ENCODE measurements at places on chromosomes 6 and 20.

DNA sequence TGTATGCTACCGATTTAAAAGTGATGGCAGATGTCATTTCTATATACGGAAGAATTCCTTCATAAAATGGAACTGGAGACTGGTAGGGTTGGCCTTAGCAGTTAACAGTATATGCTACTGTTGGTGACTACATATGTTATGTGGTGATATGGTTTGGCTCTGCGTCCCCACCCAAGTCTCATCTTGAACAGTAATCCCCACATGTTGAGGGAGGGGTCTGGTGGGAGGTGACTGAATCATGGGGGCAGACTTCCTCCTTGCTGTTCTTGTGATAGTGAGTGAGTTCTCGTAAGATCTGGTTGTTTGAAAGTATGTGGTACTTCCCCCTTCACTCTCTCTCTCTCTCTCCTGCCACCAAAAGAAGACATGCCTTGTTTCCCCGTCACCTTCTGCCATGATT is 29.6 kb downstream of the RGS17 start:
- DNase-seq = no peak

DNA sequence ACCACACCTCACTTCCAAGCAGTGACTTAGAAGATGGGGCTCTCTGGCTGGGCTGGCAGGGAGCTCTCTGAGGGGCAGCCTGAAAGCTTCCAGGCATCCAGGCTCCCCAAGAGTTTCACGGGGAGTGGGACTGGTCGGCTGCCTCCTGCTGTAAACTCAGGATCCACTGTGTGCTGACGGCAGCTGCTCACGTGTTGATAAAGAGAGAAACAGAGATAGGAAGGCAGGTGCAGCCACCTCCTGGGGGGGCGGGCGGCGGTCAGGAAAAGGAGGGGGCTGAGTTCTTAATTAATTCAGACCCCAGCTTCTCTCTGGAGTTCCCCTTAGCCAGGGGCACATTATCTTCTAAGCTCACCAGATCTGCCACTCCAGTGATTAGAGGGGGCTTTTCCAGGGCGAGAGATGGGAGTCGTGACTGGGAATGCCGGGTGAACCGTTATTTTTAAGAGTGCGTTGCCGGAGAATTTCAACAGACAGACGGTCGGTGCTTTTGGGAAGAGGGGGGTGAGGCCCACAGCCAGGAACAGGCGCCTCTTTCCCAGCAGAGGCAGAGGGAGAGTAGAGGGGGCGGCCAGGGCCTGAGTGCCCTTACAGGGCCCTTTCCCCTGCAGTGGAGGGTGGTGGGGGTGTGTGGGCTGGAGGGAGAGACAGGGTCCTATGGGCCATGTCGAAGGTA is 70.9 kb downstream of the CD40 start:
- no peak for DNase-seq

- no peak for DNase-seq
Measured at GRCh38 chr6:37503309-37503965, 3.7 kb upstream of the CCDC167 start.

- no peak for DNase-seq
Measured at GRCh38 chr20:32036716-32037485, 15.1 kb upstream of the HCK start.

GRCh38 chr20:34583544-34583943 is 25.0 kb downstream of the MAP1LC3A start:
- no peak for DNase-seq

GRCh38 chr6:131001945-131002660 is 60.9 kb downstream of the EPB41L2 start:
- DNase-seq = no peak

GRCh38 chr6:74333406-74333805 is 637.4 kb downstream of the CD109 start:
- no peak for DNase-seq

GRCh38 chr6:31765910-31766794 is 3.7 kb downstream of the SAPCD1 start:
- no peak for DNase-seq

DNA sequence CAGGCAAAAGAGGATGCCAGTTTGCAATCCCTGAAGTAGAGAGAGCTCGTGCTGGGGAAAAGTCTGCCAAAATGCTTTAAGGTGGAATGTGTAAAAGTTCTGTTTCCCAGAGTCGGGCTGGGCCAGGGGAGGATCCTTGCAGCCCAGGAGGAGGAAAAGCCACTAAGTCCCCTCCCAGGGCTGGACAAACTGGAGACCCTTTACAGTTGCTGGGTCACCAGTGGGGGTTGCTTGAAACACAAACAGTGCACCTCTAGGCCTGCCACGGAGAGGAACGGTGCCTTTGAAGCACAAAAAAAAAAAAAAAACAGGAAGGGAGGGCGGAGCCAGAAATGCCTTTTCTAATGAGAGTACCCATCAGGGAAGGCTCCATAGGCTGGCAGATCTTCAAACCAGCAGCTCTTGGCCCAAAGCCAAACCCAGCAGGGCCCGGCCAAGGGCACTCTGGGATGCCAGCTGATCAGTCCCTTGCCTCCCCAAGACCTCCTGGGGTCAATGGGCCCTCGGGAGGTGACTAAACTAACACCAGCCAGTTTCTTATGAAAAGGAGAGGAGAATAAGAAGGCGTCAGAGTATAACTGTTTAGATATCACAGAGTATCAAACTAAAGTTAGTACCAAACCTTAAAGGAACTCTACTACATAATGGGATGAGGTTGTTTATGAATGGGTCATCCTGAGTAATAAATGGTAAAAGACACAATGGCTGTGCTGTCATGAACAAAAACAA is 23.7 kb downstream of the HLA-A start:
- DNase-seq = peak; percentile 89

GRCh38 chr20:24494460-24494920 is 25.1 kb downstream of the SYNDIG1 start:
- DNase-seq = no peak
